Cardiac muscle cell (in vitro differentiated cells and primary cell): ENCODE measurements at places on chromosomes 7 and 10. TPM values are rescaled to one million over a fixed set of nuclear protein-coding genes. Genes with fewer than 3 reads are reported as not detected.

The MEOX2 gene
- total RNA-seq: 0.25 TPM in 1 of 2 replicates, not detected in the other

DNA sequence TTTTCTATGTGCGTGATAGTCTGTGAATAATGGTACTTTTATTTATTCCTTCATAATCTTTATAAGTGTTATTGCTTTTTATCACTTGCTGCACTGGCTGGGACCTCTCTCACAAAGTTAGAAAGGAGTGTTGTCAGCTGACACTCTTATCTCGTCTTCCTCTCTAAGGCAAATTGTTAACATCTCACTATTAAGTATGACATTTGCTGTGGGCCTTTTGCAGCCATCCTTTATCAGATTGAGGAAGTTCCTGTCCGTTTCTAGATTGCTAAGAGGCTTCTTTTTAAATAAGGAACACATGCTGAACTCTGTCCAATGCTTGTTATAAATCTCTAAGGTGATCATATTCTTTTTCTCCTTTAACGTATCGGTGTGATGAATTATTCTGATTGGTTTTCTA lies 27.4 kb upstream of the DIP2C start:
- DNase-seq: no peak
- no peaks in the 10 kb centered on the region for H3K36me3 ChIP-seq
- no peaks in the 10 kb centered on the region for H3K27me3 ChIP-seq

The SCRN1 gene
- total RNA-seq: 35.7 and 48.2 TPM in 2 replicates

- no peak for DNase-seq
- H3K36me3 ChIP-seq: no peaks in the 10 kb centered on the region
- H3K27me3 ChIP-seq: no peaks in the 10 kb centered on the region
Measured at GRCh38 chr7:141363748-141364147, 187.5 kb upstream of the AGK start.

GRCh38 chr10:4278186-4278585 lies 493.2 kb upstream of the KLF6 start:
- peaks cover 10% of the 10 kb centered on the region for H3K4me1 ChIP-seq
- no peak overlapping the region for H3K4me3 ChIP-seq

The LUC7L2 gene
- total RNA-seq: 55.1 and 105 TPM in 2 replicates

DNA sequence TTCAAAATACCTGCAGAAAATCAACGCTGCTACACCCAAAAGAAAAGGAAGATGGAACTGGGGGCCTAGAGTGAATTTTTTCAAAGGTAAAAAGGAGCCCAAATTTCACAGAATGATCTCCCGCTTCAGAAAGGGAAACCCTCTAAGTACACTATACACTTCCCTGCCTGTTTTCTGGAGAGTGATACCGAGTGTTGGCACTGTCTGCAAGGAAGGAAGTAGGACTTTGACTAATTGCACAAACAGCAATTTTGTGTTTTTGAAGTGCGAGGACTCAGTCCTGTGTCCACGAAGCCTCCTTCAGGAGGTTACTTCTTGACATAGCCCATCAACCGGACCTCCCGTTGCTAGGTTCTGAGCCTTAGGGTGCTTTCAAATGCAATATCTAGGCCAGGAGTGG lies 106.3 kb downstream of the KIAA1217 start:
- no peak for DNase-seq
- no peak overlapping the region for H3K4me3 ChIP-seq

DNA sequence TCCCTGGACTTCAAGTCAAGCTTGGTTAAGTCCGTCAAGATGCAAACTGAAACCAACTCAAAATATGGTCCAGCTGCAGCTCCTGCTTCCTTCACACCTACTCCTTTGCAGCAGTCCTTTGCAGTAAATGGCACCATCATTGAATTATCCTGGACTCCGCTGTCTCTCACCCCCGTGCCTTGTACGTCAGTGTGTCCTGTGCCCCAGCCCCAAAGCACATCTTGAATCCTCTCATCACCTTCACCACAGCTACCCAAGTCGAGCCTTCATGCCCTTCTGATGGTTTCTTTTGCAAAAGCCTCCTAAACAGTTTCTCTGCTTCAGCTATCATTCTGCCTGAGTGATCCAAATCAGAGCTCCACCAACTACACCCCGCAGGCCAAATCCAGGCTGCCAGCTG lies 88.4 kb upstream of the LEP start:
- DNase-seq: no peak
- H3K27me3 ChIP-seq: peaks cover 41% of the 10 kb centered on the region
- H3K27ac ChIP-seq: no peak overlapping the region
- no peaks in the 10 kb centered on the region for H3K4me1 ChIP-seq
- no peaks in the 10 kb centered on the region for H3K36me3 ChIP-seq
- H3K4me3 ChIP-seq: no peak overlapping the region

GRCh38 chr7:32881074-32881982 lies 10.2 kb downstream of the KBTBD2 start:
- peaks cover 41% of the 10 kb centered on the region for H3K4me1 ChIP-seq
- no peak for DNase-seq
- H3K27me3 ChIP-seq: no peaks in the 10 kb centered on the region

GRCh38 chr7:51471981-51472296 lies 155.3 kb upstream of the COBL start:
- no peak for DNase-seq
- no peaks in the 10 kb centered on the region for H3K36me3 ChIP-seq
- no peaks in the 10 kb centered on the region for H3K4me1 ChIP-seq
- peaks cover 22% of the 10 kb centered on the region for H3K27me3 ChIP-seq

DNA sequence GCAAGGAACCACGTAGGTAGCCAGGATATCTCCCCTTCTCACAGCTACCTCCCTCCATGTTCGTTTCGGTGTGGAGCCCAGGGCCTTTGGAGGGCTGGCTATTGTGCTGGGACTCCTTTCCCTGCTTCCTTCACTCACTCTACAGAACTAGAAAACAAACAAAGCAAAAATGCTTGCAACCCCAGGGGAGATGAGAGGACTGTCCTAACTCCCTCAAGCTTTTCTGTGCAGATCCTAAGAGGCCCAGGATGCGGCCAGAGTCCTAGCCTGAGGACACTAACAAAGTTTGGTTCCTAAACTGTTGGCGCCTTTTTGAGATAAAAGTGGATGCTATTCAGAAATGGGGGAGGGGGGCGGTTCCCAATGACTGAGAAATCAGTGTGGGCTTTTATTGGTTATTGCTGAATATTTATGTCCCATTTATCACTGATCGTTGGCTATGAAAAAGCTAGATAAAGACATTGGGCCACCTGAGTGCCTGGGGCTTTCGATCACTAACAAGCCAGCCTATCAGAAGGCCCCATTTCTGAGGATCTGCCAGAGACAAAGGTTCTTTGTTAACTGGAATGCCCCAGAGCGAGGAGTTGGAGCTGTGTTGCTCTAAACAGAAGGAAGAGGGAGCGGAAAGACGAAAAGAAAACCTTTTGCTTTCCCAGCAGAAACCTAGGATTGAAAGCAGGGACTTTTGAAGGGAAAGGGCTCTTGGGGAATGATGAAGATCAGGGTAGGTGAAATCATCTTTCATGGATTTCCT lies 95.2 kb upstream of the EGR2 start:
- H3K36me3 ChIP-seq: no peaks in the 10 kb centered on the region
- DNase-seq: no peak
- H3K4me1 ChIP-seq: no peaks in the 10 kb centered on the region
- peaks cover 18% of the 10 kb centered on the region for H3K27me3 ChIP-seq

DNA sequence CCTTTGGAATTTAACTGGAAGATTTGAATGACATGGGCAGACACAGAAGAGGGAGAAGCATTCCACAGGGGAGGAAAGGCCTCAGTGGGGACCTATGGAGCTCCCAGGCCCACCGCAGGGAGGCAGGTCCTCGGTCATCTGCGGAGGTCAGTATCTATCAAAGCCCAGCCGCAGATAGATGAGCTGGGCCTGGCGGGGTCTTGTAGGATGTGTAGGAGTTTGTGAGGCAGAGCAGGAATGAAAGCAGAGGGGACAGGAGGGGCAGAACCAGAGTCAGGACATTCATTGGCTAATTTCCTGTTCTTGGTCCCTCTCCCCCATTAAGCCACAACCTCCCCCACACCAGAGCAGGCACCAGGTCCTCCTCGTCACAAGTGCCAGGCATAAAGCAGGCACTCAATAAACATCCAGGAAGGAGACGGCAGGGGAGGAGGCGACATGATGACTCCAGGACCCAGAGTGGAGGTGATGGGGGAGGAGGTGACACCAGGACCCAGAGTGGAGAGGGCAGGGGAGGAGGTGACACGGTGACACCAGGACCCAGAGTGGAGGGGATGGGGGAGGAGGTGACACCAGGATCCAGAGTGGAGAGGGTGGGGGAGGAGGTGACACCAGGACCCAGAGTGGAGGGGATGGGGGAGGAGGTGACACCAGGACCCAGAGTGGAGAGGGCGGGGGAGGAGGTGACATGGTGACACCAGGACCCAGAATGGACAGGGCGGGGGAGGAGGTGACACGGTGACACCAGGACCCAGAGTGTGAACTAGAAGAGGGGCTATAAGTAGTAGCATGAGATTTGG lies 83.7 kb upstream of the PDGFA start:
- no peaks in the 10 kb centered on the region for H3K27me3 ChIP-seq
- peaks cover 4% of the 10 kb centered on the region for H3K4me1 ChIP-seq
- no peak for DNase-seq
- no peak overlapping the region for H3K27ac ChIP-seq
- H3K36me3 ChIP-seq: no peaks in the 10 kb centered on the region

The PNLIP gene
- not detected in 2 replicates for total RNA-seq

DNA sequence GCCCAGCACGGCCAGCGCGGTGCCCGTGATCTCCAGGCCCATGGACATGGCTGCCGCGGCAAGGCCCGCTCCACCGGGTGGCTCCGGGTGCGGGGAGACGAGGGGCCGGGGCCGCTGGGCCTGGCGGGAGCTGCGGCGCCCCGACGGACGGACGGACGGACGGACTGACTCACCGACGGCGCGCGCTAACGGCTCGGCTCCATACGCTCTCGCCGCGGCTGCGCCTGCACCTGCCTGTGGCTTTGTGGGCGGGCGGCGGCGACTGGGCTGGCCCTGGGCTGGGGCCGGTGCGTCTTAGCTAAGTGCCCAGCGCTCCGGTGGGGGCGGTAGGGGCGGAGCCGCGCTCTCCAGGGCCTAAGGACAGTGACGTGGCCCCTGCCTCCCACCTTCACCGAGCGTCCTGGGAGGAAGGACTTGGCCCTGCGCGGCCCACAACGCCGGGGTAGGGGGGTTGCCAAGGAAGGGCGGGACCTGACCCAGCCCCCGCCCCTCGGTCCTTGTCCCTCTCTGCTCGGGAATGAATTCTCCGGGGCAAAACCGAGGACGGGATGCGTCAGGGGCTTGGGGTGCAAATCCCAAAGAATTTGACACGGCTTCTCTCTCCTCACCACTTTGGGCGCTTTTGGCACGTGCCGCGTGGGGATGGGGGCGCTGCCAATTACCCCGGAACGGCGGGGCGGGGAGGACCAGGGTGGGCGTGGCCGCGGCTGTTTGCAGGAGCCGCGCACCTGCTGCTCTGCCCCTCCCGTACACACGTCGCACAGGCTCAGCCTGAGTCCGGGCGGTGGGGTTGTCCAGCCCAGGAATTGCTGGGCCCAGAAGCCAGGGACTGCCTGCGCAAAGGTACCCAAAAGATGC lies at the start of gene CLDN3:
Gene CLDN3, minus strand, starts transcription at position 269 of the 858 bp plus-strand sequence. Its CDS starts 221 bp downstream, at position 48.
- H3K4me1 ChIP-seq: no peaks in the 10 kb centered on the region
- H3K4me3 ChIP-seq: peak within 1 kb of the TSS; percentile 39
- peaks cover 42% of the 10 kb centered on the region for H3K27me3 ChIP-seq
- peak; percentile 76 for DNase-seq

The PRPS1L1 gene
- not detected in 2 replicates for total RNA-seq

DNA sequence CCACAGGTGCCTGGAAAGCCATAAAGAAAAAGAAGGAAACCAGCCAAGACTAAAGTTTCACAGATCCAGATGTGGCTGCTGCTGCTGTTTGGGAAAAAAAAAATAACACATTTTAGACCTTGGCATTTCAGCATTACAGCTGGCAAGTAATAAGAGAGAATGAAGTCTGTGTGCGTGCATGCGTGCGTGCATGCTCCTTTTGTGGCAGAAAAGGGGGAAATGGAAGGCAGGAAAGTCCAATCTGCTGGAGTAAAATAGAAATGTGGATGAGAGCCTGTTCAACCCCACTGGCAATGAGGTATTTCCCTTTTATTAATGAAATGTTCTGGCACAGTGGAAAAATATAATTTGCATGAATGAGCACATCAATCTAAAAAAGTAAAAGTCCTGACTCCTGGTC lies 137.0 kb upstream of the SEMA3A start:
- H3K27ac ChIP-seq: no peak overlapping the region
- no peaks in the 10 kb centered on the region for H3K36me3 ChIP-seq
- no peak overlapping the region for H3K4me3 ChIP-seq

DNA sequence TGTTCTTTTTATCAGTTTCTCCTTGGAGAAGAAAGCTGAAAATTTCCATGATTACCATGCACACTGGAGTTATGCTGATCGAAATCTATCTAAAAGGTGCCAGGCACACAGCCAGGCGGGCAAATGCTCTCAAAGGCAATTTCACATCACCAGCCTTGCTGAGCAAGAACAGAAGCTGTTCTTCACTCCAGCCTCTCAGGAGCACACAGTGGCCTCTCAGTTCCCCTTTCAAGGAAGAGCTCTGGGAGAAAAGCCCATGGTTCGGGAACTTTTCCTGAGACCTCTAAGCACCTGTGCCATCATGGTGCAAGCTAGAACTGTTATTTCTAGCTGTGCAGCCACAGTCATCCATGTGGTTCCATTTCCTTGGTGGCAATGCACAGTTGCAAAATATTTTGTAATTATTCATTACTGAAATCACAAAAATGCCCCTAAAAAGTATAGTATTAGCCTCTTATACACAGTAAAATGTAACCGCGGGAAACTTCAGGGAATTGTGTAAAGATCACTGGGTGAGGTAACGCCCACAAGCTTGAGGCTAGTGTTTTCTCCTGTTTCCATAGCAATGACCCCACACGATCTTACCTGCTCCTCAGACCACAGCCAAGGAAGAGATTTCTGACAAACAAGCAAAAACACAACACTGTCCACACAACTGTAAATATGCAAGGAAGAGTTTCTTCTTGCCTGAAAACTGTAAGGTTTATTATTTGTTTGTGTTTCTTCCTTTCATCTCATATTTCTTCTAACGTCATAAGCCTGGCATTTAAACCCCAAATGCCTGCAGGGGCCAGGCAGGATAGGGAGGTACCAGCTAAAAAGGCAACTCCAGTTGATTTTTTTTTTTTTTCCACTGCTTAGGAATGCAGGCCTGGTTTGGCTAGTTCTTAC lies 121.2 kb downstream of the FAM107B start:
- no peak for DNase-seq
- no peak overlapping the region for H3K27ac ChIP-seq
- no peaks in the 10 kb centered on the region for H3K27me3 ChIP-seq

- no peak for DNase-seq
- H3K27me3 ChIP-seq: no peaks in the 10 kb centered on the region
- H3K27ac ChIP-seq: no peak overlapping the region
- no peaks in the 10 kb centered on the region for H3K4me1 ChIP-seq
Measured at GRCh38 chr10:13820964-13821337, 234.2 kb downstream of the PRPF18 start.

GRCh38 chr7:98903246-98903645 lies 24.9 kb downstream of the TRRAP start:
- no peaks in the 10 kb centered on the region for H3K4me1 ChIP-seq
- no peaks in the 10 kb centered on the region for H3K27me3 ChIP-seq
- no peak overlapping the region for H3K27ac ChIP-seq
- no peak overlapping the region for H3K4me3 ChIP-seq
- DNase-seq: no peak
